ENCODE measurements at places on chromosomes 4 and X.

- DNase-seq = no peak
Measured at GRCh38 chr4:187294861-187295260, 571.2 kb upstream of the FAT1 start.

DNA sequence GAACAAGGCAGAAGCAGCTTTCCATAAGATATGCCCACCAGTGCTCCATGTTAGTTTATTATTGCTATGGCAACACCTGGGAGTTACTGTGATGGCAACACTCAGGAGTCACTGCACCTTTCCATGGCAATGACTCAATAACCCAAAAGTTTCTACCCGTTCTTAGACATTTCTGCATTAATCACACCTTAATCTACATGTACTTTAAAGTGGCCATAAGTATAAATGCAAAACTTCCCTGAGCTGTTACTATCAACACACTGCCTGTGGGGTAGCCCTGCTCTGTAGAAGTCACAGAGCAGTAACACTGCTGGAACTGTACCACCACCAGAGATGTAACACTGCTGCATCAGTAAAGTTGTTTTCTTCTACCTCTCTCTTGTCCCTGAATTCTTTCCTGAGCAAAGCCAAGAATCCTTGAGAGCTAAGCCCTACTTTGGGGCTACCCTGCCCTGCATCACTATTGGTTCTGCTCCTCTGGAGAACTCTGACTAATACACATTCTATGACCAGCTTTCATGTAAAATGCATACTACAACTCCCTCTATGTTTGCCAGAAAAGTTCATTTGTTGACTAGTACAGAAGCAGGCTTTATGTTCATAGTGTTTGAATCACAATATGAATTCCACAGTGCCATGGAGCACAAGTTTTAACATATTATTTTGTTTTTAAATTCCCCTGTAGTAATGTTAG lies 43.5 kb upstream of the GPR174 start:
- no peak for DNase-seq

- DNase-seq = no peak
Measured at GRCh38 chrX:133269168-133269567, 51.0 kb upstream of the TFDP3 start.

- peak; percentile 71 for DNase-seq
Measured at GRCh38 chr4:176380352-176381157, 60.8 kb downstream of the SPCS3 start.

Measured in OCI-M1 (cell line).